ENCODE measurements at places on chromosomes 11 and 22.

GRCh38 chr11:131471976-131472375 lies 101.6 kb downstream of the NTM start:
- no peak for DNase-seq

DNA sequence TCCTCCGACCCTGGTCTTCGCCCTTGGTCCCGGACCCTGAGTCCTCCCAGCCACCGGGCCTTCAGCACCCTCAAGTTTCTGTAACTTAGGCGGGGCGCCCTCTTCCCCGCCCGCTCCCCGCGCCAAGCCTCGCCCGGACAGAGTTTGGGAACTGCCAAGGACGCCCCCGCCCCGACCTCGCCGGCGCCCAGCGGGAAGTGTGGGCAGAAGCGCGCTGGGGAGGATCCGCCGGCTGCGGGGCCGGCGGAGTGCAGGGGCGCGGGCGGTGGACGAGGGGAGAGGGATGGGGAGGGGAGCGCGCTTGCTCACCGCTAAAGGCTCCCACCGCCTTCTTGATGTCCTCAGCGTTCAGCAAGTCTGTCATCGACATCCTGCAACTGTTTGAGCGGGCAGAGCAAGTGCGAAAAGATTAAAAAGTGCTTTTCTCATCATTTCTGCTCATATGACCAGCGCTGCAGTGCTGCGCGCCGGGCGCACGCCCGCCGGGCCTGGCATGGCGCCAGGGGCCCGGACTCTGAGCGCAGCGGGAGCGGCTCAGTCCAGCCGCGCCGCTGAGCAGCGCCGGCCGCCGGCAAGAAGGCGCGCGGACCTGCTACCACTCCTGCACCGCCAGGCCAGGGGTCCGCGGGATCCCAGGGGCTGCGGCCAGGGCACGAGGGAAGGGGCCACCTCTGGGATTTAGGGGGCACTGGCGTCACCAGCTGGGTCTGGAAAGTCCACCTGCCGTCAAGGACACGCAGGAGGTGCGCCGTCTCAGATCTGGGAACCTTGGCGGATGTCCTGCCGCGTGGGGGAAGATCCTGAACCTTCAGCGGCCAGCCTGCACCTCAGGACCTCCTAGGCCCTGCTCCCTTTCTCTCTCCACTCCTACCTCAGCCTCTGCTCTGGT lies at the start of gene PVALB:
Gene PVALB (minus strand): TSS at position 400 of the 889 bp plus-strand sequence. CDS start 30 bp downstream, at position 370.
- DNase-seq = no peak

GRCh38 chr11:121067453-121067852 lies 33.6 kb upstream of the TECTA start:
- no peak for DNase-seq

DNA sequence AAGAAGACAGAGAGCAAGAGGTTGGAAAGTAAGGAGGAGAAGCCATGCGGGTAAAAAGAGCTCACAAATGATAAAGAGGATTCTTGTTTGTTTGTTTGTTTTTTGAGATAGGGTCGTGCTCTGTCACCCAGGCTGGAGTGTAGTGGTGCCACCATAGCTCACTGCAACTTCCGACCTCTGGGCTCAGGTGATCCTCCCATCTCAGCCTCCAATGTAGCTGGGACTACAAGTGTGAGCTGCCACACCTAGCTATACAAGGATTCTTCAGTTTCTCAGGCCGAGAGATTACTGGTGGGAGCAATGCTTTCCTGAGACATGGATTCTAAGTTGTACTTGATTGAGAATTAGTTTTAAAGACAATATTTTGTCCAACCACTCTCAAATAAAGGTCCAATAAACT lies 55.6 kb downstream of the CLTCL1 start:
- no peak for DNase-seq

DNA sequence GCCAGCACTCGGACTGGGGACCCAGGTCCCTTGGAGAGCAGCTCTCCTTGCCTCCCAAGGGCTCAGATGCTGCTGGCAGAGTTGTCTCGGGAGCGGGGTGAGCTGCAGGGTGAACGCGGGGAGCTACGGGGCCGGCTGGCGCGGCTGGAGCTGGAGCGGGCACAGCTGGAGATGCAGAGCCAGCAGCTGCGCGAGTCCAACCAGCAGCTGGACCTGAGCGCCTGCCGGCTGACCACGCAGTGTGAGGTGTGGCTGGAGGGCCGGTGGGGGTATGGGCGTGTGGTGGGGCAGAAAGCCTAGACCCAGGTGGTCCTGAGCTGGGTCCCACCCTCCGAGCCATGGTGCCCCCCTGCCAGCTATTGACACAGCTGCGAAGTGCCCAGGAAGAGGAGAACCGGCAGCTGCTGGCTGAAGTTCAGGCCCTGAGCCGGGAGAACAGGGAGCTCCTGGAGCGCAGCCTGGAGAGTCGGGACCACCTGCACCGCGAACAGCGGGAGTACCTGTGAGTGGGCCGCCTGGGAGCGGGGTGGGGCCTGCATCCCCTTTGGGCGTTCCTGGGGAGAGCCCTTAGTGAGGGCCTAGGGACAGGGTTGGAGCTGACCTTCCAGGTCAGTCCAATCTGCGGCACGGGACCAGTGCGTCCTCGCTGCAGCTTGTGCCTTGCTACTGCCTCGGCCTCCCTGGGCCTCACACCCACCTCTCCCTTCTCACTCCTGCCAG lies 5.8 kb upstream of the RPS6KA4 start:
- DNase-seq = no peak

- no peak for DNase-seq
Observed at GRCh38 chr22:31579835-31580242, 82.2 kb downstream of the PISD start.

DNA sequence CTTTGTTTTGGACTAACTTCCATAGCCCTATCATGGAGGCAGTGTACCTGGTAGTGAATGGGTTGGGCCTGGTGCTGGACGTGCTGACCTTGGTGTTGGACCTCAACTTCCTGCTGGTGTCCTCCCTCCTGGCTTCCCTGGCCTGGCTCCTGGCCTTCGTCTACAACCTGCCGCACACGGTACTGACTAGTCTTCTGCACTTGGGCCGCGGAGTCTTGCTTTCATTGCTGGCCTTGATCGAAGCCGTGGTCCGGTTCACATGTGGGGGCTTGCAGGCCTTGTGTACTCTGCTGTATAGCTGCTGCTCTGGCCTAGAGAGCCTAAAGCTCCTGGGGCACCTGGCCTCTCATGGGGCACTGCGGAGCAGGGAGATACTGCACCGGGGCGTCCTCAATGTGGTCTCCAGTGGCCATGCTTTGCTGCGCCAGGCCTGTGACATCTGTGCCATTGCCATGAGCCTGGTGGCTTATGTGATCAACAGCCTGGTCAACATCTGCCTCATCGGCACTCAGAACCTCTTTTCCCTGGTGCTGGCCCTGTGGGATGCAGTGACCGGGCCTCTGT lies 846 bp downstream of the RNF26 start:
- no peak for DNase-seq

DNA sequence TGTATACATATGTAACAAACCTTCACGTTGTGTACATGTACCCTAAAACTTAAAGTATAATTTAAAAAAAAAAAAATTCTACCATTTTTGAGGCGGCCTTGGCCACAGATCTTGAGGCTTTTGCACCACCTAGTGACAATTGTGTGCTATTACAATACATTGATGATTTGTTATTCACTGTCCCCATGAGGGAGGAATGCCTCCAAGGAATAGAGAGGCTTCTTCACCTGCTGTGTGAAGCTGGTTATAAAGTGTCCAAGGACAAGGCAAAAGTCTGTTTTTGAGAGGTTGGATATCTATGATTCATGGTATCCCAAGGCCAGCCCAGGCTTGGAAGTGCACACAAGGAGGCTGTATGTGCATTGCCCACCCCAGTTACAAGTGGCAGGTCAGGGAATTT lies 30.7 kb downstream of the SLC22A25 start:
- no peak for DNase-seq

DNA sequence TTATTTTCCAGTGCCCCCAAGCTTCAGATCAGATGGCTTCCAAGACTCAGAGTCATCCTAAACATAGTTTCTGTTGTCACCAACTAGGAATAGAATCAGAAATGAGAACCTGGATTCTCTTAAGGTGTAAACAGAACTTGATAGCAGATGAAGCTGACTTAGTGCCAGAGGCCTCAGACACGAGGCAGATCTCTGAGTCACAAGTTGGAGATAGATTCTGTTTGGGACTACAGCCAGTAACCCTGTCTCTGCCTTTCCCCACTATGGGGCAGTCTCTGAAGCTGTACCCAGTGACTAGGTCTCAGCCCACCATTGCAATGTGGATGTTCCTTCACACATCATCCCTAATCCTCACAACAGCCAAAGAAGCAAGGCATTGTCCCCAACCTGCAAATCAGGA lies 25.4 kb downstream of the NEU3 start:
- no peak for DNase-seq

DNA sequence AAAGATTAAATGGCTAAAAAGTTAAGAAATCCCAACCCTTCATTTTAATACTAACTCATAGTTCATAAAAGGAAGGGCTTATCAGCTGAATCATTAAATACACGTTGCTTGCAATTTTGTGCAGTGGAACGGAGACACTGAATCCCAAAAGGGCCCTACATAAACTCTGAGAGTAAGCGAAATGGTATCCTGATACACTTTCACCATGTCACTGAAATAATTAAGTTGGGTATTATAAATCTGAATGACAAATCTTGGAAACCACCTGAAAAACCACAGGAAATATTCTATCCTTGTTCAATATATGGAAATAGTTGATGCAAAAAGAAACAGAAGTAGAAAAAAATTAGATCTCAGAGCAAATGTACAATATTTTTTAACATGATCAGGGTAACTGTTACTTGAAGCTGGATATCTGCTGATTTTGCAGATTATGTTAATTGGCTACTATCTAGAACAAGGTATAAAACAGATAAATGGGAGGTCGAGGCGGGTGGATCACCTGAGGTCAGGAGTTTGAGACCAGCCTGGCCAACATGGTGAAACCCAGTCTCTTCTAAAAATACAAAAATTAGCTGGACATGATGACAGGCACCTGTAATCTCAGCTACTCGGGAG lies 55.1 kb downstream of the MAML2 start:
- DNase-seq = no peak

DNA sequence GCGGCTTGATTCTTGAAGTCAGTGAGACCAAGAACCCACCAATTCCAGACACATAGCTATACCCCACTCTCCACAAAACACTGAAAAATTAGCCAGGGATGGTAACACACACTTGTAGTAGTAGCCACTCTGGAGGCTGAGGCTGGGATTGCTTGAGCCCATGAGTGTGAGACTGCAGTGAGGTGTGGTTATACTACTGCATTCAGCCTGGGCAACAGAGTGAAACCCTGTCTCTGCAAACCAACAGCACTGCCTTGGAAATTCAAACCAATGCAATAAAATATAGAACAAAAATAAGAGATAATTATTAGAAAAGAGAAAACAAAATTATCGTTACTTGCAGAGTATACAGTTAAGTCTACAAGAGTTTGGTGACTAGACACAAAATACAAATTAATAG lies 20.2 kb upstream of the PRDM10 start:
- DNase-seq = no peak

GRCh38 chr11:95715777-95716241 lies 73.8 kb downstream of the FAM76B start:
- no peak for DNase-seq

- DNase-seq = no peak
Observed at GRCh38 chr11:83976086-83976485, 689.9 kb upstream of the CCDC90B start.

- DNase-seq = peak; percentile 77
Observed at GRCh38 chr22:36383110-36383581, 4.6 kb downstream of the MYH9 start.

DNA sequence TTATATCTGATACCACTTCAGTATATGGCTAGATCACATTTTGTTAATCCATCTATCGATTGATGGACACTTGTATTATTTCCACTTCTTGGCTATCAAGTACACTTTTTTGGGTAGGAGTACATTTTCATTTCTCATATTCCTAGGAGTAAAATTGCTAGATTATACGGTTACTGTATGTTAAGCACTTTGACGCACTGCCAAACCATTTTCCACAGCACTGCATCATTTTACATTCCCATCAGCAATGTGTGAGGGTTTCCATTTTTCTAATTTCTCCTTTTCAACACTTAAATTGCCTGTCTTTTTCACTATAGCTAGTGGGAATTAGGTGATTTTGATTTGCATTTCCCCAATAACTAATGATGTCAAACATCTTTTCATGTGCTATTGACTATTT lies 179.3 kb upstream of the B3GAT1 start:
- DNase-seq = no peak

DNA sequence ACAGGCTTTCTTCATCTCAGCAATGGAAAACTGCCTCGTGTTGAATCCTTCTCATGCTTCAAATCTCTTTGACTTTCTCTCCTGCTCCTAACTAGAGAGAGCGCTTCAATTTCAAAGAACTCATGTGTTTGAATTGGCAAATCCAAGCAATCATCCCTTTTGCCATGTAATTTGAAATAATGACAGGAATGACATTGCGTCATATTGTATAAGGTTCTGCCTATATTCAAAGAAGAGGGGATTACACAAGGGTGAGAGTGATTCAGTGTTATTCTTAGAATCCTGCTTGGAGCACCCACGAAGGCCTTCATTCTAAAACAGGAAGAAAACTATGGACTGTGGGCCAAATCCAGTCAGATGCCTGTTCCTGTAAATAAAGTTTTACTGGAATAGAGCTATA lies 720.6 kb downstream of the JRKL start:
- no peak for DNase-seq

- no peak for DNase-seq
Observed at GRCh38 chr22:27134315-27134701, 476.9 kb downstream of the MIAT start.

All from activated CD8-positive, alpha-beta memory T cell treated with anti-CD3 and anti-CD28 coated beads, Interleukin-2, amount 50 U/mL, for 48 hours (primary cell).